ENCODE measurements at places on chromosomes 5 and 9.

DNA sequence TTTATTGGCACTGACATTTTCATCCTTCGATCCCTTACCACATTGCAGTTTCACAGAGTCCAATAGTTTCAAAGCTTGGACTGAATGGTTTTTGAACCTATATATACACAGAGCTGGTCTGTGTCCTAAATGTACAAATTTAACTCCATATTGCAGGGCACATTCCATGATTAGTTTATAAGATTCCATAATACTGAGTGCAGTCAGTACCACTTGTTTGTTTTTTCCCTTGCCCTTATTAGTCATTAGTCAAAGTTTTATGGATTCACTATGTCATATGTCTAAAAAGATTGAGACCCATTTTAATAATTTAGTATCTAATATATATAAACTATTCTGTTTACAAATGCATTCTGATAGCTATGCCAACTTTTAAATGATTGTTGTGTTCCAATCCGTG lies 654.8 kb upstream of the MEF2C start:
- DNase-seq: no peak

DNA sequence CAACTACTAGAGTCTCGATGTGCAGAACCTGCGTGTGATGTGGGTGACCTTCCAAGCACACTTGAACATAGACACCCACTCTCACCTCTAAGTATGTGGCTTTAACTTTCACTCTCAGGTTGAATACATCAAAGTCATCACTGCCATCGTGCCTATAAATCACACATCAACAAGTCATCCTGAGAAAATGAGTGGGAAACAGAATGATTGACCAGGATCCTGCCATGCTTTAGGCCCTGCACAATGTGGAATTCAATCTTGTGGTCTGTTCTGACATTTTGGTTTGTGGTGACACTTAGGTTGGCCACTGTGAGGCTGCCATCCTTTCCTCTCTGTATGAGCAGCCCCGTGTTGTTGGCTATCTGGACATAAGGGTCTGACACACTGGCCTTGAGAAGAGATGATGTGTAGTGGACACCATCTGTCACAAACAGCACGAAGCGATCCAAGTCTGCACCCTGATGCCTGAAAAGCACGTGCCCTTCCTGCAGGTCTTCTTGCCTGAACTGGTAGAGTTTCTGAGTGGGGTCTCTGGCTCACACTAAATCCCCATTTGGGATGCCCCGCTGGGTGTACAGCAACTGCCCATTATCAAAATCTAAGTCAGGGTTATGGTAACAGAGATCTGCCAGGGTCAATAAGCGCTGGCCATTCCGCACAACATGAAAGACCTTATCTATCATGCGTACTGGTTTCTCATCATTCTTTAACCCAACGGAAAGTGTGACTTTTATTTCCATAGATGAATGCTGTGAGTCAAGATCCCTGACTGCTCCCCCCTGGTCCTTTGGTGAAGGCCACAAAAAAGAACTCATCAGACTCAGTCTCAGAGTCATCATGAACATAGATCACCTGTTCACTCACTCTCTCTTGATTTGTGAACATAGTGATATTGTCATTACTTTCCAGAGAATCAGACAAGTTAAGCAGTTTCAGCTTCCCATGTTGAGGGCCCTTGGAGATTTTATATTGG lies 116.6 kb downstream of the ESM1 start:
- no peak for DNase-seq

- DNase-seq: no peak
Observed at GRCh38 chr5:31867219-31867618, 228.3 kb downstream of the PDZD2 start.

- DNase-seq: no peak
Observed at GRCh38 chr5:17794815-17795214, 160.6 kb downstream of the TAF11L14 start.

GRCh38 chr5:72702881-72703434 lies 113.5 kb upstream of the TNPO1 start:
- no peak for DNase-seq

DNA sequence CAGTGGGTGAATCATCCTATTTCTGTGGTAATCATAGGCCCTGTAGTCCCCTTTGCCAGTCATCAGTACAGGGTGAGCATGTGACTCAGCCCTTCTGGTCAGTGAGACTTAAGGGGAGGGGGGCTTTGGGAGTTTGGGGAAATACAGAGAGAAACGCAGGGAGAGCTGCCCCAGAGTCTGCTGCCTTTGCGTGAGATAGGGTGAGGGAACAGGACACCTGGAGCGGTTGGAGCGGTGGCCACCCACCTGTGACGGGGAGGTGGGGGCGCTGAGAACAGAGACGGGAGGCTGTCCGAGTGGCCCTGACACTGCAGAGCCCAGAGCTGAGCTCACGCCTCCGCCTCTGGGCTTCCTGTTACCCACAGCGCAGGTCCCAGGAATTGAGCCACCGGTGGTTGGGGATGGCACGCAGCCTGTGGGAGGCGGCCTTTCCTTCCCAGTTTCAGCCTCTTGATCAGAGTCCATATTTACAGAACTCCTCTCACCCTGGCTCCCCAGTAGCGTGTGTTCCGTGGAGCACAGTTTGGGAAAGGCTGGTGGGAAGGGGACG lies 92.0 kb upstream of the ERCC6L2 start:
- no peak for DNase-seq

DNA sequence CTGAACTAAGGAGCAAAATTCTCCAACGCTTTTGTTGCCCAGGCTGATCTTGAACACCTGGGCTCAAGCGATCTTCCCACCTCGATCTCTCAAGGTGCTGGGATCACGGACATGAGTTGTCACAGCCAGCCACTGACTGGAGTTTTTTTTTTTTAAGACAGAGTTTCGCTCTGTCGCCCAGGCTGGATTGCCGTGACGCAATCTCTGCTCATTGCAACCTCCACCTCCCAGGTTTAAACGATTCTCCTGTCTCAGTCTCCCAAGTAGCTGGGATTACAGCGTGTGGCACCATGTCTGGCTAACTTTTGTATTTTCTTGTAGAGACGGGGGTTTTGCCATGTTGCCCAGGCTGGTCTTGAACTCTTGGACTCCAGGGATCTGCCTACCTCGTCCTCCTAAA lies 58.2 kb downstream of the EHMT1 start:
- no peak for DNase-seq

DNA sequence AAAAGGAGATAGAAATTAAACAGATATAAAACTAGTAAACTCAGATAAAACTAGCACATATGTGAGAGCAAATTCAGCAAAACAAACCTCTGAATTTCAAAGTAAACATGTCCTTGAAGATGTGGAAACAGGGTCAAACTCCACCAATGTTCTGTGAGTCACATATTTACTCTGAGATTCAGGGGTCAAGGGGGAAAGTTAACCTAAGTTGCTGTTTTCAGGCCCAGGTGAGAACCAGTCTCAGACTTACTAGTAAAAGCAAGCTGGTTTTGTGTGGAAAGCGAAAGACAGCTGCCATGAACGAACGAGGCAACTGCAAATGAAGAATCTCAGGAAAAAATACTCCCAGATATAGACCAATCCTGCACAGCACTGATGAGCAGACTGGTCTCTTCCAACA lies 29.0 kb downstream of the PSMB7 start:
- no peak for DNase-seq

GRCh38 chr5:122101636-122102285 lies 23.7 kb upstream of the LOX start:
- no peak for DNase-seq

DNA sequence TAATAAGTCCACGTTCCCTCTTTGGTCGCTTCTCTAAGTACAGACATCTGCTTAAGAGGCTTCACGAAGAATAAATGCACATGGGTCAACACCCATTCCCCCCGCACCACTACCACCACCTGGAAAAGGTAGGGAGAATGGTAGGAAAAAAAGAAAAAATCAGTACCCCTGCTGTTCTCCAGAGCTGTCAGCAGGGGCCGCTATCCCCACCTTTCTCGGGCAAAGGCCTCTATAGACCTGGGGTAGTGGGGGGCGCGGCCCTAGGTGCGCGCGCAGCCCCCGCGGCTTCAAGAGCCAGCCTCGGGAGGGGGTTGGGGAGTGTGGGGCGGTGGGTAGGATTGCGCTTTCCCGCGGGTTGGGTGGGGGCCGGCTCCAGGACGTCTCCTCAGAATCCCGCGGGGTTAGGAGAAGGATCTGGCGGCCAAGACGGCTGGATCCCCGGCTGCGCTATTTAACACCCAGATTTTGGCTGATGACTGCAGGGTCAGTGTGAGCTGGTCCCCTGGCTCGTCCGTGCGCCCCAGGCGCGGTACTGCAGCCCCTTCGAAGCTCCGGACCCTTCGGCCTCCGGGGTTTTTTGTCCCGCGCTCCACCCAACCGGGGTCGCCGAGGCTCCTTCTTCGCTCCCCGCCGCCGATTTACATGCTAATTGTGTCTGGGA lies 1.6 kb upstream of the SEMA6A start:
- no peak for DNase-seq

GRCh38 chr5:6710070-6710469 lies 3.2 kb upstream of the TENT4A start:
- DNase-seq: no peak

- DNase-seq: no peak
Observed at GRCh38 chr9:78542491-78543181, 245.7 kb downstream of the PSAT1 start.

GRCh38 chr5:149580808-149581191 lies 498 bp upstream of the ARHGEF37 start:
- DNase-seq: no peak

- no peak for DNase-seq
Observed at GRCh38 chr9:87543251-87543650, 45.6 kb downstream of the DAPK1 start.

DNA sequence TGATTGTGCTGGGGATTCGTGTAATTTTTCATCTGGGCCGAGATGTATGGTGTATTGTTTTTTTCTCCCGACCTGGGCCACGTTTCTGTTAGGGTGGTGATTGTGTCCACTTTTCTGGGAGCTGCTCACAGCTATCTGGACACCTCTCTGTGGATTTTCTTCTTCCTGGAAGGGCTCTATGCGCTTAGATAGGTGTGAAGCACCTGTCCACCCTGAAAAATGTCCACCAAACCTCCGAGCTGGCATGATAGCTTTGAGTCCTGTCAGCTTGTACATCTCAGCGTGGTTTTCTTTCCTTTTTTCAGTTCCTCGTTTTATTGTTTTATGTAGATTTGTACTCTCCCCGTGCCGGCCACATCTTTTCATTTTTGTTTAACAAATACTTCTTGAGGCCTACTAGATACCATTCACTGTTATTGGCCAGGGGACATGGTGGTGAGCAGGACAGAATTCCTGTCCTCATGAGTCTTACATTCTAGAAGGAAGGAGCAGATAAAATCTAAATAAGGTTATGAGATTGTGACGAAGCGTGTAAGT lies 1.1 kb downstream of the UGCG start:
- no peak for DNase-seq

GRCh38 chr5:180120237-180121101 lies 48.9 kb upstream of the RNF130 start:
- DNase-seq: no peak

GRCh38 chr9:12416716-12417115 lies 276.5 kb upstream of the TYRP1 start:
- DNase-seq: no peak

- no peak for DNase-seq
Observed at GRCh38 chr5:35789732-35790456, 66.8 kb upstream of the IL7R start.

- no peak for DNase-seq
Observed at GRCh38 chr9:108537756-108538155, 318.0 kb downstream of the ACTL7B start.

DNA sequence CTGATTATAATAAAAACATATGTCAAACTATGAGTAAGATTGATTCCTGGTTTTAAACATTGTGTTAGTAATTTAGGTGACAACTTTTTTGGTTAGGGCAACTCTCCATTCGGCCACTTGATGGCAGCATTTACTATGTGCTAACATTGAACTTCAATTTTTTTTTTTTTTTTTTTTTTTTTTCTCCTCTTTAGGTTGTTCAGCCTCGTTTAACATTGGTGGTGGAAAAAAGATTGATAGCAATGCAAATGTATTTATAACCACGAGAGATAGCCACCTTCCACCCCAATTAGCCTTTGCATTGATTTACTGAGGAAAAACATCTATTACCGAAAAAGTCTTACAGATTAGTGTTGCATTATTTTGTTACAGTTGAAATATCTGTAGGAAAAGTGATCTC lies 159.1 kb downstream of the CSNK1G3 start:
- DNase-seq: no peak

DNA sequence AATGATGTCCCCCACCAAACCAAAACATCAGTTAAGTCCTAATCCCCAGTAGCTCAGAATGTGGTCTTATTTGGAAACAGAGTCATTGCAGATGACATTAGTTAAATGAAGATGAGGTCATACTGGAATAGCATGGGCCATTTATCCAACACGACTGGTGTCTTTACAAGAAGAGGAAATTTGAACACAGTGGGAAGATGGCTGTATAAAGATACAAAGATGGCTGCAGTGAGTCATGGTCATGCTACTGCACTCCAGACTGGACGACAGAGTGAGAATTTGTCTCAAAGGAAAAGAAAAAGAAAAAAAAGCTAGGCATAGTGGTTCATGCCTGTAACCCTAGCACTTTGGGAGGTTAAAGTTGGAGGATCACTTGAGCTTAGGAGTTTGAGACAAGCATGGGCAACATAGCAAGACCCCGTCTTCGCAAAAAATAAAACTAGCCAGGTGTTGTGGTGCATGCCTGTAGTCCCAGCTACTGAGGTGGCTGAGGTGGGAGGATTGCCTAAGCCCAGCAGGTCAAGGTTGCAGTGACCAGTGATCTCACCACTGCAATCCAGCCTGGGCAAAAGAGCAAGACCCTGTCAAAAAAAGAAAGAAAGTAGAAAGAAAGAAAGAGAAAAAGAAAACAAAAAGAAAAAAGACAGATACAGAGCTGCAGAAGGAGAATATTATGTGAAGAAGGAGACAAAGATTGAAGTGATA lies 130.0 kb upstream of the CDKN2B start:
- no peak for DNase-seq

DNA sequence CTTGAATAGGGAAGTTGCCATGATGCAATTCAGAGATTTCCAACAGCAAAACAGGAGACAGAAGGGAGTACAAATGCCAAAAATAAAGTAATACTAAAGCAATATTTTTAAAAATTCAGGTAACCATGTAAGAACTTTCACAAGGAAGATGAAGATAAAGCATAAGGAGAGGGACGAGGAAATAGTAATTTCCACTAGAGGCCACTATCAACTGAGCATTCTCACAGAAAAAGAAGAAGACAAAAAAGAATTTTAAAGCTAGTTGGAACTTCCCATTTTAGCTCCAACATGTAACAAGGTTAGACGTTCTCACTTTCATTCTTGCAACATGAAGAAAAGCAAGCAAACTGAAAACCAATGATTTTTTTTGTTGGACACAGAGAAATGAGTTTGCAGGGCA lies 779.9 kb upstream of the CDH6 start:
- no peak for DNase-seq

DNA sequence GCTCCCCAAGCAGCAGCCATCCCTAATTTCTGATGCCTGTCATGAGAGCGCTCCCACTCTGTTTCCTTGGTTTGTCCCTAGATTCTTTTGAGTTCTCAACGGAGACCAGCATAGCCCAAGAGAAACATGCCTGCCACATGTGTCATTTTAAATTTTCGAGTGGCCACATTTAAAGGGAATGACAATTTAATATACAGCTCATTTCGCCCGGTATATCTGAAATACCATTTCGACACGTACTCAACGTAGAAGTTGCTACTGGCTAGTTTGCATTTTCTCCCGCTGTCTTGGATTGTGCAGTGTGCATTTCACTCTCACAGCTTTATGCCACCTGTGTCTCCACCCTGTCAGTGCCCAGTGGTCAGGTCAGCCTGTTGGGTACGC lies 21.0 kb downstream of the LPCAT1 start:
- no peak for DNase-seq
